ENCODE measurements at places on chromosomes 11 and 22.

GRCh38 chr11:119196833-119197483, 9.2 kb upstream of the CBL start:
- DNase-seq, result peak; percentile 68

DNA sequence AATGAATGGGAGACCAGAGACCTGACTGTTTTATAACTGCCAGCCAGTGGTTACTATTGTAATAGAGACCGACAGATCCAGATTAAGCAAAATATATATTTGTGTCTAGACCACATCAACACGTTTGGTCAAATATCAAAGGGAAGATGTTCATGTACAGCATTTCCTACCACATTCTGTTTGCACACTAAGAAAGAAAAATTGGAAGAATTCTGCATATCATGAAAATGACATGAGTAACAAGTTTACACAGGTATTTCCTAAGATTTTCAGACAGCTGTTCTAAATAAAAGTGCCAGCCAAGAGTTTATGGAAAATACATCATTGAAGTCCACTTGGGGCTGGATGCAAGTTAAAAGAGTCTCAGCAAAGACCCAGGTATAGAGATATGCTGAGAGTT, 145.5 kb upstream of the ANO3 start:
- no peak for DNase-seq

GRCh38 chr11:63622323-63622722, 8.1 kb upstream of the PLAAT3 start:
- no peak for DNase-seq

GRCh38 chr11:44893846-44894617, 56.7 kb downstream of the TP53I11 start:
- peak; percentile 98 for DNase-seq

- no peak for DNase-seq
Measured at GRCh38 chr11:61071208-61071681, 31.0 kb upstream of the CD5 start.

GRCh38 chr11:63770763-63771162, 2.2 kb upstream of the ZFTA start:
- DNase-seq, result no peak

DNA sequence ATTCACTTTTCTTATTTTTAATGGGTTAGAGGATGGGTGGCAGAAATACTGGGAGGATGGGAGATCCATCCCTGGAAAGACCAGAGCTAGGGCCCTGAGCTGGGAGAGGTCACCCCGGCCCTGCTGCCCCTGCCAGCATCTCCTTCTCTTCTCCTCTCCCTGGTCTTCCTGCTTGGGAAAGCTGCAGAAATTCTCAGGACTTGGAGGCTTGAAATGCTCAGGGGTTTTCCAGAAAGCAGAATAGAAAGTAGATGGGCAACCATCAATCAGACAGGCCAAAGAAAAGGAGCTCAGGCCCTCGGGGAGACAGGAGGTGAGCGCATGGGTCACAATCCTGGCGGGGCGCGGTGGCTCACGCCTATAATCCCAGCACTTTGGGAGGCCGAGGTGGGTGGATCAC, 1.5 kb downstream of the APOBEC3H start:
- DNase-seq, result no peak

DNA sequence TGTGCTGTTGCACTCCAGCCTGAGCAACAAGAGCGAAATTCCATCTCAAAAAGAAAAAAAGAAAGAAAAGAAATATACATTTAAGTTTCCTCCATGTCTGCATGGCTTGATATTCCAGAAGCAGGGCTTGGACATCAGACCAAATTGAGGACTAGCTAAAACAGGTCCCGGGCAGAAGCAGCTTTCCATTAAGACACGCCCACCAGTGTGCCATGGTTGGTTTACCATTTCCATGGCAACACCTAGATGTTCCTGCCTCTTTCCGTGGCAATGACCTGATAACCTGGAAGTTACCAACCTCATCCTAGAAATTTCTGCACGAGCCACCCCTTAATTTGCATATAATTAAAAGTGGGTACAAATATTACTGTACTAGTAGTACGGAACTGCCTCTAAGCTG, 111.3 kb downstream of the NAT10 start:
- DNase-seq, result no peak

DNA sequence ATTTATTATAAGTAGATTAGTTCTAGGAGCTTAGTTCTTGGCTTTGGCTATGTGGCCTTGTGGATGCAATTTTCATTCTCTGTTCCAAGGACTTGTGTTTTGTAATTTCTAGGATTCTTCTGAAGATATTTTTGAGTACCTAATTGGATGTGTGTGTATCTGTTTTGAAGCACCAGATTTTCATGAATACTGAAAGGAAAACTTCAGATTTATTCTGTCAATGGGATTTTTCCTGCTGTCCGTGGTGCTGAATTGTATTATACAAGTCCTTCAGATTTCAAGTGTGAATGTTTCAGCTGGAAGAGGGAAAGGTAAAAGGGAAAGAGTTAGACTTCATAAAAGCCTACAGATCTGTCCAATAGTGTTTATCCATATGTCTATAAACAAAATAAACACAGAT, 18.2 kb upstream of the SYN3 start:
- DNase-seq, result no peak

- DNase-seq, result no peak
Measured at GRCh38 chr11:27710536-27710935, 10.3 kb upstream of the BDNF start.

- no peak for DNase-seq
Measured at GRCh38 chr11:9057007-9057406, 34.4 kb downstream of the SCUBE2 start.

GRCh38 chr11:75839851-75840250, 24.8 kb downstream of the UVRAG start:
- no peak for DNase-seq

- no peak for DNase-seq
Measured at GRCh38 chr11:70365544-70365927, 32.8 kb upstream of the CTTN start.

DNA sequence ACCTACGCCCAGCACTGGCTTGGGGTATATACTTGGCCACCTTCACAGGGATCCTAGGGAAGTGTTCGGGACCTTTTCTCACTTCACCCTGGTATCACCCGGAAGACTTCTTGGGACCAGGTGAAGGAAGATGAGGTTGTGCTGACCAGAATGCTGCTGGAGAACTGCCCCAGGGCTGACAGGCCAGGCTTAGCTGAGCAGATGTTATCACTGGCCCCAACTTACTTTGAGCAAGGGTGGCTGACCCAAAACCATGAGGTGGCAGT, 4.5 kb downstream of the FTH1 start:
- DNase-seq, result no peak

- DNase-seq, result no peak
Measured at GRCh38 chr22:37431801-37432707, 4.8 kb upstream of the ELFN2 start.

DNA sequence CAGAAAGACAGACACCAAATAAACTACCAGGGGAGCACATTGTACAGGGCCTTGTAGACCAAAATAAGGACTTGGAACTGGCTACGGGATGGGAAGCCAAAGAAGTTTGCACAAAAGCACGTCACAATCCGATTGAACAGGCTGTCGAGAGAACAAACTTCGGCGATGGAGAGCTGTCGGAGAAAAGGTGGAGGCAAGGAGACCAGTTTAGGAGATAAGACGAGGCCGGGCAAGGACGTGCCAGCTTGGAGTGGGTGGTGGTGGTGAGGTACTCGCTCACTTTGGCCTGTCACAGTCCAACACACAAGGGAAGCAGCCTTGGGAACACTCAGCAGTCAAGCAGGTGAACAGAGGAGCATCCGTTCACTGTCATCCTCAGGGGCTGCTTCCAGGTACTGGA, 19.0 kb downstream of the APOL5 start:
- no peak for DNase-seq

DNA sequence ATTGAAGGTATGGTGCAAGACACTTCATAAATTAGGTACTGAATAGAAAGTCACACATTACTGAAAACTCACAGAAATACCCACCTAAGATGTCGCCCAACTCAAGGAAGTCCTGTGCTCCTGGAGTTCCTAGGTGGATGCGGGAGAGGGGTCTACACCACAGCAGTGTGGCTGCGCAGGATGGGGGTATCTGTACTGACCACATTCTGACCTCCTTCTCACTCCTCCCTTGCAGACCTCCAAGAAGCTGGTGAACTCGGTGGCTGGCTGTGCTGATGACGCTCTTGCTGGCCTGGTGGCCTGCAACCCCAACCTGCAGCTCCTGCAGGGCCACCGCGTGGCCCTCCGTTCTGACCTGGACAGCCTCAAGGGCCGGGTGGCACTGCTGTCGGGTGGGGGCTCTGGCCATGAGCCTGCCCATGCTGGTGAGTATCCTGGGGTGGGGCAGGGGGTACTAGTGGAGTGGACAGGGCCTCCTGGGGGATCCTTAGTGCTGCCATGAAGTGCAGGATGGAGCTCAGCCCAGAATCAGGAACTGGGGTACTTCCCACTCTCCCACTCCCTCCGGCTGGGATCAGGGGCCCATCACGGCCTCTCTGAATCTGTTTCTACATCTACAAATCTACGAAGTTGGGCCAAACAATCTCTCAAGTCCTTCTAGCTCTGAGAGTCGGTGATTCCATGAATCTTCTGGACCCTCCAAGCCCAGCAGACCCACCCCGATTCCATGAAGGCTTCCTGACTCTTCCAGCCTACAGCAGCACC, 4.9 kb downstream of the TKFC start:
- DNase-seq, result no peak

- DNase-seq, result no peak
Measured at GRCh38 chr22:41262250-41262765, 21.6 kb upstream of the CHADL start.

DNA sequence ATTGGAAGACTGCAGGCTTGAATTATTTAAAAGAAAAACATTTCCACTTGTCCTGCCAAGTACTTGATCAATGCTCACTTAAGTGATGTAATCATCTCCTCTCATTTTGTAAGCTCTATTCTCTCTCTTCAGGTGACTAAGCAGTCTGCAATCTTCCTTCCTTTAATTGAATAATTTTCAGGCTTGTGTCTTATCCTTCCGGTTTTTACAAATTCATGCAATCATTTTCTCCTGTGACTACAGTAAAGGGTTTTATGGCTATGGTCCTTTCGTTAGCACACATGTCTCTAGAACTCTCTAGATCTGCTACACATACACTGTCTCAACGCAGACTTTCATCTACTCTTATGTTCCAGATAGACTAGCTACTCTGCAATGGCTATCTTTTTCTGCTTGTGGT, 12.6 kb upstream of the UPB1 start:
- no peak for DNase-seq

DNA sequence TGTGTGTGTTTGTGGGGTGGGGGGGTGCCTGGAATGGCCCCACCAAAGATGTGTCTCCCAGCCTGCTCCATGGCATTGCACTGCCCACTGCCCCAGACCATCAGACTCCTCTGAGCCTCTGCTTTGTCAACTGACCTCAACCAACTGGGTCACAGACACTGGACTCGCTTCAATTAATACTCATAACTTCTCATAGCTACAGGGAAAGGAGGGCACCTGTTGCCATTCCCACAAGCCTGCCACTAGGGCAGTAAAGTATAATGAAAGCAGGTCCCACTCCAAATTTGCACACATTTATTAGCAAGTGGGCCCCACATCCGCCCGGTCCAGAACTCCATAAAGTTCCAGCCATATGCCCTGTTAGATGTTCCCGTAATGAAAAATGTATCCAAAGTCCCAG, 70.5 kb upstream of the PRDM11 start:
- DNase-seq, result no peak

- no peak for DNase-seq
Measured at GRCh38 chr22:43511276-43511910, 99.6 kb downstream of the MPPED1 start.

GRCh38 chr22:45208696-45208992, 32.0 kb downstream of the KIAA0930 start:
- DNase-seq, result no peak

GRCh38 chr11:66739983-66740382, 11.0 kb upstream of the SPTBN2 start:
- DNase-seq, result no peak

DNA sequence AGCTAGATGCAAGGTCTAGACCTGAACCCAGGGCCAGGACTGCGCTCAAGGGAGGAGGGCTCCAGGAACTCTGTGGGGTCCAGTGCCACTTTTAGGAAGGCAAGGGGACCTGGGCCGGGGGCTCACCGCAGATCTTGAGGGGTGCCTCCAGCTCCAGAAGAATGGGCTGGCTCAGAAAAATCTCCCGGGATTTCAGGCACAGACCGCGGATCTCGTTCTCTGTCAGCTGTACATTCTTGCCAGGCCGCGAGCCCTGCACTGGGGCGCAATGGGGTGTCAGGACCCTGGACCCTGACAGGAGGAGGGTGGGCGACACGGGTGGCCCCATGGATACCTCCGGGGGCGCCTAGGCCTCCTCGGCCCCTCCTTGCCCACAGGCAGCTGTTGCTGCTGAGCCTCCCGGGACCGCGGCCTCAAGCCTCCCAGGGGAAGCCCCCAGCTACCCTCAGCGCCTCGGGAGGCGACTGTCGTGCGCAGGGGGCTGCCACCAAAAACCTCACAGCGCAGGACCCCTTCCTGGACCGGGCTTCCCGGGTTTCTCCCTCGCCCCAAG, 640 bp downstream of the PPP1CA start:
- no peak for DNase-seq

GRCh38 chr22:25966448-25966913, 202.8 kb upstream of the SEZ6L start:
- DNase-seq, result peak; percentile 58

GRCh38 chr11:134823970-134824369, 411.9 kb upstream of the B3GAT1 start:
- no peak for DNase-seq

DNA sequence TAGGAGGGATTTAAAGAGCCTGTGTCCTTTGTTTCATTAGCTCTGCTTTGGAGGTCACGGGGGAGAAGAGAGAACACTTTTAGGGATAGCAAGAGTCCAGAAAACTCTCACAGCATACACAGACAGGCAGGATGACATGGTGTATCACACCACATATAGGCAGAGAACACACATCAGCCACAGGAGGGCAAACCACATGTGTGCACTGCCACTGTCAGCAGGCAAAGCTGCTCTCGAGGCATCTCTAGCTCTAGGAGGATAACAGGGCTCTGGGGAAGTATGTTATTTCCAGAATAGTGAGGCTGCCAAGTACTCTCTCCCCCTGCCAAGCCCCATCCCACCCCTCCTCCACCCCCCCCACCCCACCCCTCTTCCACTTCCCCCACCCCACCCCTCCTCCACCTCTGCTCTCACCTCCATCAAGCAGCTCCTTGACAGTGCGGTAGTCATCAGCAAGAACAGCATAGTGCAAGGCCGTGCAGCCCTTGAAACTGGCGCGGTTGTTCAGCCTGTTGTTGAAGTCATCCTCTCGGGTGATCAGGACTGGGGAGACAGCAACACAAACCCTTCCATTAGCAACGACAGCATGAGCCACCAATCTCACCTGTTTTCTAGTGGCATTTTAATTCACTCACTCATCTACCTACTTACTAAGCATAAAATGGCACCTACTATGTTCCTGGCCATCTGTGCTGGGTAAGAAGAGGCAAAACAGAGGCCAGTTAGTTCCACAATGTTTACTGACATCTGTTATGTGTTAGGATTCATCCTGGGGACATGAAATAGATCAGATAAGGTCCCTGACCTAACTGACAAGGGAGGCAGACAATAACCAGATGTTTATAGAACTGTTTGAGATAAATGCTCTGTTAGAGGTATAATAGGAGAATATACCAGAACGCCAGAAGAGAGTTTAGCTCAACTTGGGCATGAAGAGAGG, 75.6 kb downstream of the CLPB start:
- no peak for DNase-seq

- DNase-seq, result no peak
Measured at GRCh38 chr11:108804511-108804910, 139.6 kb downstream of the DDX10 start.

GRCh38 chr11:130001461-130002351, 929 bp downstream of the PRDM10 start:
- DNase-seq, result no peak

- DNase-seq, result peak; percentile 39
Measured at GRCh38 chr11:1049431-1049891, 12.9 kb upstream of the MUC6 start.

- DNase-seq, result no peak
Measured at GRCh38 chr11:91854780-91855179, 369.8 kb upstream of the FAT3 start.

Measured in NCI-H524 (cell line).